ENCODE measurements at places on chromosomes 6 and 20.

DNA sequence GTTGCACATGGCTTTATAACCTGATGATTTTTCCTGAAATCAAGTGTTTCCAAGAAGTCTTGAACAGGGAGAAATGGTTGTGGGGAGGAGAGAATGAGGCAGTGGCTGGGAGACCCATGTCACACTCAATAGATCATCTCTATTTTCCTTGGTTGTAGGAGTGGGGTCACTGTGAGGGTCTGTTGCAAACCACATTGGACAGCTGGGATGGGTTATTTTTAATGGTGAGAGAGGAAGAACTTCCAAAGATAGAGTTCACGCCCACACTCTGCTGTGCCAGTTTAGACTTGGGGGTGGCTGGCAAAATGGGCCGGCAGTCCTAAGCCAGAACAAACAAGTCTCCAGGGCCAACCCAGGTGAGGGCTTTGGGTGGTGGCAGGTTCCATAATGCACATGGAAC is 276.4 kb upstream of the PRND start:
- no peak for DNase-seq

- no peak for DNase-seq
These were observed 14.3 kb downstream of the STX7 start for GRCh38 chr6:132498638-132499037.

DNA sequence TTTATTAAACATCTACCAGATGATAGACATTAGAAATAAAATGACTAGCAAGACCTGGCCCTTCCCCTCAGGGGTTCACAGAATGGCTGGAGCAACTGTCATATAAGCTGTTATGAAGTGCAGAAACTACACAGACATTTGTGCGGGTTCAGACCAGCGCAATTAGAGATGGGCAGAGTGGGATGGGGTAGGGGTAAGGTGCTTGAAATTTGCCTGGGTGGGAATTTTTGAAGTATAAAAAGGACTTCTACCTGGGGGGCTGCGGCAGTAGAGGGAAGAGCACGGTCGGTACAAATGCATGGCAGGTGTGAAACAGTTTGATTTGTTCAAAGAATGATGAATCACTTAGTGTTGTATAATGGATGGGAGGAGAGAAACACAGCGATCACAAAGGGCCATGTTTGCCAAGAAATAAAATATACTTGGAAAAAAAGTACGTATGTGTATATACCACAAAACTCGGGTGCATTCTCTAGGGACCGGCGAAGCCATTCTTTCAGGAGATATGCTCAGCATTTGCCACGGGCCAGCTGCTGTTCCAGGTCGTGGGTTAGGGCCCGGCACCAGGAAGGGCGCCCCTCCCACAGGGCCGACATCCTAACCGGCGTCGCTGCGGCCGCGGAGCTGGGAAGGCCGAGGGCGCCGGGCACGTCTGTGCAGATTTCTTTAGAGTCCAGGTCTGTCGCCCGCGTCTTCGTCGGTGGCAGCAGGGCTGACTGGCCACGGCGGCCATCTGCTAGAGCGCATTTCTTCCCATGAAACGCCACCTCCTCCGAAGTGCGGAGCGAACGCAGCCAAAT is 809 bp upstream of the NOL7 start:
- peak; percentile 90 for DNase-seq

- no peak for DNase-seq
These were observed 164.3 kb downstream of the RPS12 start for GRCh38 chr6:132978685-132979084.

DNA sequence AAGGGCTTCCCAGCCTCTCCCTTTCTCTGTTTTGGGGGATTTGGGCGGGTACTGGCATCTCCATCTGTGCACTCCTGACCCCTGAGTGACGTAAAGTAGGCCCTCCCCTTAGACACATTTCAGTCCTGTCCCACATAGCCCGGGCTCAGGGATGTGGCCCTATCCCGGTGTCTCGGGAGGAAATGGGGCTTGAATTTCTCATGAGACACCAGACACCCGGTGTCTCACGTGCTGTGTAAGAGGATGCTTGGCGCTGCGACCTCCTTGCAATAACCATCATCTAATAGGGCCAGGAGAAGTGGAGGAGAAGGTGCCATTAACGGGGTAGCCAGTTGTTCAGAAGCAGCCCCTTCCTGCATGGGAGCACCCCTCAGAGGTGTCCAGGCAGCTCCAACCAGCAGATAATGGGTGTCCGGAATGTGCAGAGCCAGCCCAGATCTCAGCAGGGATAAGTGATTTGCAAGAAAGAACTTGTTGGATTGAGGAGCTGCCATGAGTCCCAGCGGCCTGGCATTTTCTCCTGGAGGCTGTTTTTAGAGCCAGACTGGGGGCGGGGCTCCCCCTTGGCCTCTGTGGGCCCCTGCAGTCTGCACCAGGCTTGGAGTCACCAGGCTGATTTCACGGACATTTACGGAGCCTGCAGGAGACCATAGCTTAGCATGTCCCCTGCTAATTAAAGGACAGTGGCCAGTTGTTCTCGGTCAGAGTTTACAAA is 372.0 kb downstream of the PREX1 start:
- DNase-seq: peak; percentile 79

DNA sequence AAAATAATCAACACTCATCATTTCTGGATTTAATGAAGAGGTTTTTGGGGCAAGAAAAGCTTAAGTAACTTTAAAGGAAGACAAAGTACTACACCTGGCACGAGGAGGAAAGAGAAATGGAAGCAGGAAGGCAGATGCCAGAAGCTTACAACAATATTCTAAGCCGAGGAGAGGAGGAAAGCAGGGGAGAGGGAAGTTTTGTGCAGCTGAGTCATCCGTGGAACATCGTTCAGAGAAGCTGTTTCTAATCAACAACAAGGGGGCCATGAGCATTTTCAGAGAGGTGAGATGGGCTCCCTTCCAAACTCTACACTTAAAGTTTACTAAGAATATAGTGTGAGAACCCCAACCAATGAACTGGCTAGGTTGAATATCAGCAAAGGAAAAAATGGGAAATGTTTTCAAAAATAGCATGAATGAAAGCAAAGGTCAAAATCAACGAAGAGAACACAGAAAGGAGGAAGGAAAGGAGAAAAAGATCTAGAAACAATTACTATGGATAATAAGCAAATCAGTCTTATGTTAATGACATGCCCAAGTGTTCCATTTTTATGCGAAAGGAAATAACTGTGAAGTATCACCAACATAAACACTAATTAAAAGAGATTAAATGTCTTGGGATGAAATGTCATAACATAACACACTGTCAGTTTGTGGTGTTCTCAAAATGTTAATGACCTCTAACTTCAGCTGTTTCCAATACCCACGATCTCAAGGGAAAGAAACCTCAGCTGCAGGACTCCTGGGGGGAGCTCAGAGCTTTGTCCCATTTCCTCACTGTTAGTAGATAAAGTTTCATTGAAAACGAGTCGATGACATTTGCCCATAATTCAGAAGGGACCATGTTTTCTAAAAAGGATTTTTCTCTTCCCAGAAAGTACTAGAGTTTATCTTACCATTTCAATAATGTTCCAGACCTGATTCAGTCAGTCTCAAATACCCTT is 203.4 kb upstream of the STXBP5 start:
- DNase-seq: no peak

DNA sequence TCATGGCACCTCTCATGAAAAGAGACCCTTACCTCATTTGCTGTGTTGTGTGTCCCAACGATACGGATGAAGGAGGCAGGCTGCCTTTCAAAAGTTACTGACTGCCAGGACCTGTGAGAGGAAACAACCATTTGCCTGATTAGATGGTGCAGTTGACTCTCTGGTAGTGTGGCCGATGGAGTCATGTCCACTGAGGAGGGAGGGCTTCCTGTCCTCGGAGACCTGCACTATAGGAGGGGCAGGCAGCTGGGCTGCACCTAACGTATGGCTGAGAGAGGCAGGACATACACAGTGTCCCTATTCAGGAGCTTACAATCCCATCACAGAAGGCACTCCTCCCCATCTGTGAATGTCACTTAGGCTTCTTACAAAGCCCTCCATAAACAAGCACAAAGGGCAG is 373.0 kb downstream of the ZFAND3 start:
- DNase-seq: peak; percentile 92
